Glutamatergic neuron (in vitro differentiated cells): ENCODE measurements at places on chromosomes 2 and 18.
A peak's percentile ranks its signal among the peaks of the same experiment; 100 is the strongest.

- no peak for DNase-seq
These were observed 331.6 kb downstream of the CPS1 start for GRCh38 chr2:210888035-210888434.

DNA sequence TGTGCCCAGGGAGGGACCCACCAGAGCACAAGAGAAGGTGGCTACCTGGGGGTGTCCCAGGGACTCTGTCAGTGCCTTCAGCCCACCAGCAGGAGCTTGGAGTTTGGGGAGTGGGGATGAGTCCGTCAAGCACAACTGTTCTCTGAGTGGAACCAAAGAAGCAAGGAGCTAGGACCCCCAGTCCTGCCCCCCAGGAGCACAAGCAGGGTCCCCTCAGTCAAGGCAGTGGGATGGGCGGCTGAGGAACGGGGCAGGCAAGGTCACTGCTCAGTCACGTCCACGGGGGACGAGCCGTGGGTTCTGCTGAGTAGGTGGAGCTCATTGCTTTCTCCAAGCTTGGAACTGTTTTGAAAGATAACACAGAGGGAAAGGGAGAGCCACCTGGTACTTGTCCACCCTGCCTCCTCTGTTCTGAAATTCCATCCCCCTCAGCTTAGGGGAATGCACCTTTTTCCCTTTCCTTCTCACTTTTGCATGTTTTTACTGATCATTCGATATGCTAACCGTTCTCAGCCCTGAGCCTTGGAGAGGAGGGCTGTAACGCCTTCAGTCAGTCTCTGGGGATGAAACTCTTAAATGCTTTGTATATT, 14.0 kb downstream of the ITM2C start:
- DNase-seq = no peak

DNA sequence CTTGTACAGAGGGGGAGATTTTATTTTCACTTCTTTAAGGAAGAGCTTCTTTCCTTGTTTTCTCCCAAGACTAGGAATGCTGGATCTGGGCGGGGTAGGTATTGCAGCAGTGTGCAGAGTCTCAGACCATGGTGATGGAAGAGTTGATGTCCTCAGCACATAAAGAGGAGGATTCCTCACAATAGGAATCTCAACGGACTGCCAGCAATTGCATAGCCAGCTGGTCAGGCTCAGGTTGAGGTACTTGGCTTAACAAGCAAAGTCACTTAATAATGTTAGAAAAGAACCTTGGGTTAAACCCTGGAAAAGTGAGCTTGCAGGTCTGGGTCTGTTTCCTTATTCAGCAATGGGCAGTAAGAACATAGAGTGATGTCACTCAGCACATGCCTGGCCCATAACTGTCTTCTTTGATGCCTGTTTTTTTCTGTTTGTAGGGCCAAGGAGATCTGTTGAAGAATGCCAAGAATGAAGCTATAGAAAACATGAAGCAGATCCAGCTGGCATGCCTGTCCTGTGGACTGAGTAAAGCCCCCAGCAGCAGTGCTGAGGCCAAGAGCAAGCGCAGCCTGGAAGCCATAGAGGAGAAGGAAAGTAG, 342.1 kb downstream of the PLCL1 start:
- no peak for DNase-seq

- no peak for DNase-seq
These were observed 204.0 kb downstream of the PARD3B start for GRCh38 chr2:204749319-204749718.

GRCh38 chr18:22494771-22495170, 77.1 kb upstream of the CTAGE1 start:
- DNase-seq = no peak

- DNase-seq = no peak
These were observed 537.4 kb downstream of the CPS1 start for GRCh38 chr2:211093743-211094303.

GRCh38 chr2:157492189-157492773, 48.4 kb upstream of the CYTIP start:
- peak; percentile 73 for DNase-seq
